ENCODE measurements at places on chromosomes 5 and 9.

DNA sequence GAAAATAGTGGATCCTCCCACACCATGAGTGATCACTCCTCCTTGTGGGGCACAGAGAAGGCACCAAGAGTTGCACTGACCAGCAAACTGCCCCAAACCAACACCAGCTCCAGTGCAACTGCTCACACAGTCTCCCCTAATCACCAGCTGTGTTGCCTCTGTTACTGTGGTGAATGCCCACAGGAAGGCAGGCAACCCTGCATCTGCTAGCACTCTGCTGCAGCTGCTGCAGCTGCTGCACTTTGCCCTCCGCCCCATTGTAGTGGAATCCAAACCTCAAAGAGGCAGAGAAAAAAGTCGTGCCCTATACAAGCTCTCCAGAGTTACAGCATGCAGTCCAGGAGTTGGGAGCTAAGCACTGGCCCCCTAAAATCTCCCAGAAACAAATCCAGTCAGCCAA, 339.6 kb downstream of the TRIM36 start:
- no peak for DNase-seq

- no peak for DNase-seq
These were observed 48.6 kb downstream of the CCL28 start for GRCh38 chr5:43363445-43364152.

GRCh38 chr9:130204959-130205358, 32.8 kb downstream of the NCS1 start:
- DNase-seq = no peak

DNA sequence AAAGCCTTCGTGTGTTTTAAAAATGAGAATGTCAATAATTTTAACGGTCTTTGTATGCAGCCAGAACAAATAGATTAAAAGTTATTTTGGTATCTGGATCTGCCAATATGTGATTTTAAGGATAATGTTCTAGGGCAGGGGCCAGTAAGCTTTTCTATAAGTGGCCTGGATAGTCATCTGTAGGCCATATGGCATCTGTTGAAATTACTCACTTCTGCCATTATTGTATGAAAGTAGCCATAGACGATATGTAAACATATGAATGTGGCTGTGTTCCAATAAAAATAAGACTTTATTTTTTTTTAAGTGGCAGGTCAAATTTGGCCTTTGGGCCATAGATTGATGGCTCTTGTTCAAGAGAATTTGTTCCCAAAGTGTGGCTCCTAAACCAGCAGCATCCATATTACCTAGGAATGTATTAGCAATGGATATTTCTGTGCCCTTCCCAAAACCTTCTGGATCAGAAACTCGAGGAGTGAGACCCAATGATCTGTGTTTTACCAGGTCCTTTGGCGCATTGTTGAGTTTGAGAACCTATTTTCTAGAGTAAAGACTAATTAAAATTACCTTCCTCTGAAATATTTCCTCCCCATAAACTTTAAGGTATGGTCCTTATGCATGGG, 55.9 kb downstream of the C6 start:
- no peak for DNase-seq

- DNase-seq = no peak
These were observed 81.0 kb upstream of the TRIO start for GRCh38 chr5:14062178-14062577.

GRCh38 chr5:59542851-59543820, 350.4 kb downstream of the PDE4D start:
- DNase-seq = no peak

GRCh38 chr5:75286211-75286773, 49.6 kb upstream of the ANKRD31 start:
- no peak for DNase-seq

DNA sequence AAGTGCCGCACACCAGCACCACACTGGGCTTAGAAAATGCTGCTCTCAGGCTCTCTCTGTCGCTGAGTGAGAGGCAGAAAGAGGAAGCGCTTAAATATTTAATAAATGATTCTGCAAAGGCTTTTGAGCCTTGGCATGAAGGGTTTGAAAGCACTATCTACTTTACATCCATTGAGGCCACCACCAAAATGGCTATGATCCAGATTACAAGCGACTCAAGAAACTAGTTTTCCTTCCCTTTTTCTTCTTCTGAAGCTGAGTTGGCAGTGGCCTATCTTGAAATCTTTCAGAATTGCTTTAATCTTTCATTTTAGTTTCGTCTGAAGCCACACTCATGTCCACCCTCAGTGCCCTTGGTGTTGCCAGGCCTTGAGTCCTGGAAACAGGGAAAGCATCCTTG, 59.5 kb downstream of the EBF1 start:
- no peak for DNase-seq

DNA sequence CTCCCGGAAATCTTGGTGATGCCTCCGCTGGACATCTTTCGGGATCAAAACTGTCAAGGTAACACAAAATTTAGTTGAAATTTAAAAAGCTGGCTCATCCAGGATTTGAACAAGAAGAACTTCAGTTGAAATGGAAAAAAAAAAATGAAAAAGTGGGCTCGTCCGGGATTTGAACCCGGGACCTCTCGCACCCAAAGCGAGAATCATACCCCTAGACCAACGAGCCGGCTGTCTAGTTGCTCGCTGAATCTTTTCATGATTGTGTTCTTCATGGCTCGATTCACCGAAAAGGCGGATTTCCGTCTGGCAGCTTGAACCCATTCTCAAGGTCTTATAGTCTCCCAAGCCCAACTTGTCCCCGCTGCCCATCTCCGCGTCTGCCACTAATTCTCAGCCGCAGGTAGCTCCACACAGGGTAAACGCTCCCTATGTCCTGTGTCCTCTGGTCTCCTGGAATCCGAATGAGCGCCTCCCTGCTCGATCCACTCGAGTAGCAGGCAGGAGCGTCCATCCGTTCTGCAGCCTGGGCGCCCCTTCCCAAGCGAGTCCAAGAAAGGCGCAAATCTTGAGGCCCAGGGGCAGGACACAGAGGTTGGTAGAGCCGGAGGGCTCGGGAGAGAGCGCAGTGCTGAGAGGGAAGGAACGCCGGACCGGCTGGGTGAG, 16.2 kb downstream of the TRIM7 start:
- DNase-seq = peak; percentile 81

DNA sequence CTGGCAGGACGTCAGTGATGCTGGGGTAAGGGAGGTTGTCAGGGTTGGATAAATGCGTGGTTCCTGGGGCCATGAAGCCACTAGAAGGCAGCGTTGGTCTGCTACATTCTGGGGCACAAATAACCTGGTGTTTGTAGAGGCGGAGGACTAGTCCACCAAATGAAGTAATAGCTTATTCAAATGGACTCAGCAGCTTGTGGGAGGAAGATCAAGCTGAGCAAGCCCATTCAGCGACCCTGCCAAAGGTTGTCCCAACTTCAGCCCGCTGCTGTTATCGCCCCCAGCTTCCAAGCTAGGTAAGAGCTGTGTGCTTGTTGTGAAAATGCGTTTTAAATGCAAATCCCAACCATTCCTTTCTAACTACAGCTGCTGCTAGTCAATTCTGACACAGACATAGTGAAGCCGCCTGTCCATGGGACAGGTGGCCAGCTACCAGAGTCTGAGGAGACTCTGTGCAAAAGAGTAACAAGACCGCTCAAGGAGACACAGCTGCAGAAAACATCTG, 7.6 kb upstream of the FAM240B start:
- DNase-seq = no peak

GRCh38 chr9:135095470-135096407, 8.3 kb downstream of the OLFM1 start:
- no peak for DNase-seq

DNA sequence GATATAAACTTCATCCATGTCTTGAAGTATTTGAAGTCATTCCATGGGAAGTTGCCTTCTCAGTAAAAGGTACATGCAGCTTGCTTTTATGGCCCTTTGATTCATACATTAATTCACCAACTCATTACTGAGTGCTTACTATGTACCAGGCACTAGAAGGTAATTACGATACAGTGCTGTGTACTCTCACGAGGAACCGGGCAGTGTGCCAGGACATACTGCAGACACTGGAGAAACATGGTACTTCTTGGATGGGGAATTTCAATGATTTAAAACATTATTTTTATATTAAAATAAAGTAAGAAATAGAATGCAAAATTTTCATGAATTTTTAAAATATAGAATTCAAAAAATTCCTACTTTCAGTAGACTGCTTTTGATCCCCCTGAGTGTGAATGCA, 71.4 kb upstream of the WDR41 start:
- no peak for DNase-seq

- DNase-seq = no peak
These were observed 3.0 kb downstream of the HNRNPAB start for GRCh38 chr5:178207183-178207916.

GRCh38 chr9:70571258-70571657, 156.8 kb upstream of the KLF9 start:
- DNase-seq = no peak

GRCh38 chr9:129549139-129549538, 71.8 kb downstream of the C9orf50 start:
- no peak for DNase-seq

DNA sequence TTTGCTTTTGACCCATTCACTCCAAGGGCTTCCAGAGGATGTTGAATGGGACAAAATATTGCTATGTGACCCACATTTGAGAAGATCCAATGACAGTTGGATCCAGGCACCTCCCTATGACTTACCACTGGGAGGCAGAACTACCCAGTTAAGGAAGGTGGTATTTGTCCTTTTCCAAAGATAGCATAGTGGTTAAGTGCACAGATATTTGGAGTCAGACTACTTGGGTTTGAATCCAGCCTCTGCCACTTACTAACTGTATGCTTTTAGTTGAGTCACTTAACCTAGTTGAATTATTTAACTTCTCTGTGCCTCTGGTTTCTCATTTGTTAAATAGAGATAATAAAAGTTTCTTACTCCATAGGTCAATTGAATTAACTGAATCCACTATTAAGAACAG, 74.5 kb upstream of the PALM2AKAP2 start:
- no peak for DNase-seq

GRCh38 chr5:109987355-109987754, 297.6 kb downstream of the MAN2A1 start:
- no peak for DNase-seq

DNA sequence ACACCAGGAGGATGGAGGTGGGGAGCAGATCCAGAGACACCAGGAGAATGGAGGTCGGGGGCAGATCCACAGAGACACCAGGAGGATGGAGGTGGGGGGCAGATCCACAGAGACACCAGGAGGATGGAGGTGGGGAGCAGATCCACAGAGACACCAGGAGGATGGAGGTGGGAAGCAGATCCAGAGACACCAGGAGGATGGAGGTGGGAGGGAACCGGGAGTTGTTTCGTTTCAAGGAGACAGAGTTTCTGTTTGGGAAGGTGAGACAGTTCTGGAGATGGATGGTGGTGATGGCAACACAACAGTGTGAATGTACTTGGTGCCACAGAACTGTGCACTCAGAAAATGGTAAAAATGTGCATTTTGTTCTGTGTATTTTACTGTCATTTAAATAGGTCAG, 9.0 kb upstream of the INPP5E start:
- no peak for DNase-seq

- DNase-seq = no peak
These were observed 20.8 kb downstream of the TTC33 start for GRCh38 chr5:40734986-40735385.

DNA sequence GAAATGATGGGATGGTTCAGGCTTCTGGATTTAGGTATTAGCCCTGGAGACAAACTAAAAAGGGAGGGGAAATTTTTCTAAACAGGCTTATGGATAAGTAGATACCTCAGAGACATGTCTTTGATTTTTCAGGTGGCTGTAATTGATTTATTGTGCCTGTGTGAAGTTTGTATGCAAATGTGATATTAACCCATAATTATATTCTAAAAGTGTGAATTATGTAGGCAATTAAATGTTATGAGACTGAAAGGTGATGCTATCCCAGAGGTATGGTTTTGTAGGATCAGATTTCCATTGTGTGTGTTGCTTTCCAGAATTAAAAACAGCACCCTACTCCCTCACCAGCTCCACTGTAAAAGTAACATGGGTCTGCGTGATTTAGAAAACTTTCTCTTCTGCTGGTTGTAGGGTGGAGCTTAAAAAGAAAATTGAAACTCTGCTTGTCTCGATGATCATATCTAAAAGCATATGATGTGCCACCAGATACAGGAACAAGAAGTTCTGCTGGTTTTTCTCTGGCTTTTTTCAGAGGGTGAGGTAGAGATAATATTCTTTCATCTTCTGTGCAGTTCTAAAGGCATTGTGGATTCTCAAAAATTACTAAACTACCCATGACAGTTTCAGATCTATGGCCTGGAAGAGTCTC, 71.8 kb upstream of the TAF11L2 start:
- no peak for DNase-seq

Data from T-helper 2 cell (primary cell).